ENCODE measurements at places on chromosomes 5 and 9. TPM values are rescaled to one million over a fixed set of nuclear protein-coding genes. Genes with fewer than 3 reads are reported as not detected.

Gene IL7R
- total RNA-seq = 0.46 TPM

Gene ANKRD31
- not detected for total RNA-seq

Gene TMEM250
- total RNA-seq = 49.9 TPM

Gene SCGB3A1
- not detected for total RNA-seq

Gene CTNND2
- not detected for total RNA-seq

Gene SCGB3A2
- not detected for total RNA-seq

Gene CREBRF
- 3.0 TPM for total RNA-seq

Data from A549 treated with Mapracorat at 1 μM for 4 hours (cell line).